SJSA1 (cell line): ENCODE measurements at places on chromosomes 6 and 20. TPM values are rescaled to one million over a fixed set of nuclear protein-coding genes. Genes with fewer than 3 reads are reported as not detected.

GRCh38 chr20:31671324-31671723, 33.6 kb downstream of the COX4I2 start:
- DNase-seq, result no peak

GRCh38 chr6:130908188-130908587, 81.0 kb downstream of the SMLR1 start:
- no peak for DNase-seq

ENPP4 gene
- 12.6 and 14.3 TPM in 2 replicates for total RNA-seq

DNA sequence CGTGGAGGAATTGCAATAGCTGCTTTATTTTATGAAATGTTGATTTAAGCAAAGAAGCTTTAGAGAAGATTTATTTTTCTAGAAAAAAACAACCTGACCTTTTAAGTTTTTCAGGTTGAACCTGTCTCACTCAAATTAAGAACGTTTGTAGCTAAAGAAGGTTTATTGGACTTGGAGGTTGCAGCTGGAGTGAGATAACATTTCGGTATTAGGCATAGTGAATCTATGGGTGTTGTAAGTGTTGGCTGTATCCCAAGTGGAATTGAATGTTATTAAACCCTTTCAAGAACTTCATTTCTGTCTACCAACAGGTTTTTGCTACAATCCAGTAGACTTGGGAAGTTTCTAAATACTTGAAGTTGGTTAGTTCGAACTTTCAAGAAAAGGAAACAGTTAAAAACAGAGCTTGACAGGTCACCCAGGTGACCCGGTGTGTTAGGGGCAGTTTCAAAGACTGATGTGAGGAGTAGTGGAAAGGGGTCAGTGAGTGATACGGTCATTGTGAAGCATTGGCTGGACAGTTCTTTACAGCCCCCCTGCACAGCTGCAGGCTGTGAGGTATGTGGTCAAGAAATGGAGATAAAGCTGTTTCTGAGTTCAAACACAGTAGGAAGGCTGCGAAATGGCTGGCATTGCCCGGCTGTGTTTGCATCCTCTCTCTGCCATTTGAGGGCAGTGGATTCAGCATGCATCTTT, 2.4 kb upstream of the TBCC start:
- no peak for DNase-seq

DNA sequence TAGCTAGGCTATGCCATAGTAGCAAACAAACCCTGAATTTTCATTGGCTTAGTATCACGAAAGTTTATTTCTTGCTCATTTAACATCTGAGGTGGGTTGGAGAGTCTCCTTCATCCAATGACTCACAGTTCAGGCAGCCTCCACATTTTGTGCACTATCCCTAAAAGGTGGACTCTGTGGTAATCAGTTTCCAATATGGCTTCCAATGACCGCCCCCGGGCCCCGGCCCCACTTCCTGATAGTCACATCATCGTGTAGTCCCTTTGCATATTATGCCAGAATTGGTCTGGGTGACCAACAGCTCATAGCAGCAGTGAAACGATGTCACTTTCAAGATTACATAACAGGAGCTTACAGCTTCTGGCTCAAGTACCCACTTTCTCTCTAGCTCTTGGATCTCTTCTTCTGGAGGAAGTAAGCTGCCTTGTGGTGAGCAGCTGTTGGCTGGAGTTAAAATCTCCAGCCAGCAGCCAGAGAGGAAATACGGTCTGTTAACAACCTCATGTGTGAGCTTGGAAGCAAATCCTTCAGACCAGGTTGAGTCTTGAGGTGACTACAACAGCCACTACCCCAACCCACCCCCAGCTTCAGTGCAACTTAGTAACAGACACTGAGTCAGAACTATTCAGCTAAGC, 7.8 kb downstream of the HCRTR2 start:
- no peak for DNase-seq
